ENCODE measurements at places on chromosomes 4 and X.

DNA sequence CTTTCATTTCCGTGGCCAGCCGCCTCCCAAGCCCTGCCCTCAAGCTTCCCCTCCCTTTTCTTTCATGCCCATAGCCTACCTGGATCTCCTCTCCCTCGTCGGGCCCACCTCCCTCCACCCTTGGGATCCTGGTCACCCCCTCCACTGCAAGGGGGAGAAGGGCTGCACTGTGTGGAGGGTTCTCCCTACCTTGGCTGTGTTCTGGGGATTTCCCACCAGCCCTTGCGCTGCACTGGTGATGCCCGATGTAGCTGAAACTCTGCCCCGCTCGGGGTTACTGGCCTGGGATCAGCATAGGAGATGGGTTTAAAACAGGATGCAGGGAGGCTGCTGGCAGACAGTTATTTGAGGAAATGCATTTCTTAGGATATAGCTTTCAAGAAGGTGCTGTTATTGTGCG, 128.9 kb downstream of the TBL1X start:
- DNase-seq, result no peak

GRCh38 chr4:112910109-112910736, 139.2 kb upstream of the ANK2 start:
- DNase-seq, result no peak

DNA sequence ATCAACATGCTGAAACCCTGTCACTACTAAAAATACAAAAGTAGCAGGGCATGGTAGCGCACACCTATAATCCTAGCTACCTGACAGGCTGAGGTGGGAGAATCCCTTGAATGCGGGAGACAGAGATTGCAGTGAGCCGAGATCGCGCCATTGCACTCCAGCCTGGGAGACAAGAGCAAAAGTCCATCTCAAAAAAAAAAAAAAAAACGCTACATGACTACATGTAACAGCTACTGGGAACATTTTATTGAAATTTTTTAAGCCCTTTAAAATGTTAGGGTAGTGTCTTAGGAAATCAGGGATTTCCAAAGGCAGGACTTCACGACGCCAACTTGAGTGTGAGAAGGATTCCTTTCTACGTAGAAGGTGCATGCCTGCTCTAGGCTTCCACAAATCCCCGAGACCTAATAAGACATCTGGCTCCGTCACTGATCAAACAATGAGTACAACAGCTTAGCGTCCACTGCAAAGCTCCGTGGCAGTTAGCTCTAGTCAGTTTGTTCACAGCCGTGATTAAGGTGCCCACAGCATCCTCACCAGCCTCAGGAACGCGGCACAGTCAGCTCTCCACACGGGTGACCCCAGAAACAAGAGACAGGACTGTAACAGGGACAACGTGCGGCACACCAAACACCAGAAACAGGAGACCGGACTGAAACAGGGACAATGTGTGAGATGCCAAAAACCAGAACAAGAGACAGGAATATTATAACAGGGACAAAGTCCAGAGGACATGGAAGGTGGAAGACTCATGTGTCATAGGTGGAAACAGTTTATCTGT, 33.7 kb downstream of the DHRSX start:
- DNase-seq, result no peak

DNA sequence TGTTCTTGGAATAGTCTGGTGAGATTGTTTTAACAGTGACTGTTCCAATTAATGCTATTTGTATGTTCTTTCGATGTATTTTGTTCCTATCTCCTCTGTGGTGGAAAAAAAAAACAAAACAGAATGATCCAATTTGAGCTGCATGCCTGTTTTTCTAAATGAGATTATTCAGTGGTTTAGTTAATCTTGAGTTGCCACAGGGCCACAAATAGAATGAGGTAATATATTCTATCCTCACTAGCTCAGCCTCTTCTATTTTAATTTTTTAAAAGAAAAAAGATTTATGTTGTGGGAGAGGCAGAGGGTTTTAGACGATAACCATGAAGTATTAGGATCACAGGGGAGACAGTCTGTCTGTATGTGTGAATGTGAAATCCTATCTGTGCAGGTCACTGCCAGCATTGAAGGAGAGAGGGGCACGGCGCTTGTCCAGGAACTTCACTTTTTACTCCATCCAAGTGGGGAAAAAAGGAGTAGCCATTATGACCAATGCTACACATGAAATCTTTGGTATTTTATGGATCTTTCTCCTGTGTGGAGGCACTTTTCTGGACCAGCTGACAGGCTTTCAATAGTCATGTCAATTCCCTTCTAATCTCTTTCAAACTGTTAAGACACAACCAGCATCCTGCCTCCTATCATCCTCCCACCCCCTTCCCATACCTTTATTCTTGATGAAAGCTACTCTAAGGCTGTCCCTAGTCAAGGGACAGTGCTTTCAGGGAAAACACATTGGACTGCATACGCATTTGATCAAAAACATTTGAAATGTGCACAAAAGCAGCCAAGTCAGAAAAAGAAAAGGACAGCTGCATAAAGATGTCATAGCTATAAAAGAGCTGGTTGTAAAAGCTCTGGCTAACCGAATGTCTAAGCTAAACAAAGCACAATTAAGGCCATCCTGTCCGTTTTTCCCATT, 1063.8 kb upstream of the INTU start:
- DNase-seq, result no peak

DNA sequence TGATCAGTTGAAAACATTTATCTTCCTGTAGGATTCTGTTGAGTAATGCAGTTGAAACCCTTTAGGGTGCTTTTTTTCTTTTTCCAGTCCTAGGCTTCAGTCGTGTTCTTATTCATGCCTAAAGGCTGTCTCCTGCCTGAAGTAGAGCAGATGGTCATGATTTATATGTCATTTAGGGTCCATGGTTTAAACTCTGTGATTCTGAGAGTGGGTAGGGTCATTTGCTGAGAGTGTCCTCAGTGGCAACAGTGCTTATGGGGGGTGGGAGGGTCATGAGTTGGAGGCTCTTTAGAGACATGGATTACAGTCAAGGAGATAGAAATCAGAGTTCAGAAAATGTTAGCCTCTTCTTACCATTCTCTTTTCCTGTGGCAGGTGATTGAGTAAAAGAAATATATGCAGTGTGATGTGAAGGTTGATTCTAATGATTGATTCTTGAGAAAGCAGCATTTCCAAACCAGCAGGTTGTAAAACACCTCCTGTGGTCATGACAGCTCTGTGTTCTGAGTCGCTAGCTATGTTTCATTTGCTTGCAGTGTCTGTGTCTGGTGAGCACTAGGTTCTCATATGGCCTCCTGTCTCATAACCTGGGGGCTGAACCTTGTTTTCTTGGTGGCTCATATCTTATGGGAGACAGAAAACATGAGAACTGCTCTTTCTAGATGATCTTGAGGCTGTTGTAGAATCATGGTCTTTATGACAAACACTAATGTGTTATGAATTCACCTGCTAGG, 60.4 kb downstream of the JADE1 start:
- no peak for DNase-seq

DNA sequence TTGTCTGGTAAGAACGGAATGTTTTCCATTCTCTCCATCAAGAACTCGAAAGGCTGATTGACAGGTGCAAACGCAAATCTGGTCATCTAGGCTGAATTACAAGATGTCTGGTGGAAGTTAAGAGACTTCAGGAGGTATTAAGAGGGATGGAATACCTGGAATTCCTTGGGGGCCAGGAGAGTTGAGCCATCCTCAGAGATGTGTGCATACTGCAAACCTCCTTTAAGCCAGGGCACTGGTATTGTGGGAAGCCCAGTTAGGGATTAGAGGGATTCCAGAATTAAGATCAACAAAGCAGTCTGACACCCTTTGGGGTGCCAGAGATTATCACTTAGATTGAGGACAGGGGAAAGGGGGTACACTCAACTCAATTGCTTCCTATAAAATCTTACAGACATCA, 151.4 kb downstream of the VCX3A start:
- no peak for DNase-seq

DNA sequence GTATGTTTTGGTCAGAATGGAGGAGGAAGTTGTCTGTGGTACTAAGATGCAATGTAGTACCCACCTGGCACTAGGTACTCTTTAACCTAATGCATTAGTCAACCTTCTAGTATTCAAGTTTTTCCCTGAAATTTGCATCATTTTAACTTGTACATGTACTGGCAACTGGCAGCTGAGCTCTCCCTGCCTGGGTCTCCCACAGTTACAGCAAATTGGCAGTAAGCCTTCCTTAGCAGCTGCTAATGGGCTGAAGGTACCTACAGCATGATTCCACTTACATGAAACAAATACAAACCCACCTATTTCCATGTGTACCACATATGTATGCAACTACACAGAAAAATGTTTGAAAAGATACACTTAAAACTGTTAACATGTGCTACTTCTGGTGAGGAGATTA, 8.1 kb upstream of the KLHL2 start:
- no peak for DNase-seq

- DNase-seq, result no peak
These were observed 33.5 kb upstream of the AMOT start for GRCh38 chrX:112874175-112874574.

DNA sequence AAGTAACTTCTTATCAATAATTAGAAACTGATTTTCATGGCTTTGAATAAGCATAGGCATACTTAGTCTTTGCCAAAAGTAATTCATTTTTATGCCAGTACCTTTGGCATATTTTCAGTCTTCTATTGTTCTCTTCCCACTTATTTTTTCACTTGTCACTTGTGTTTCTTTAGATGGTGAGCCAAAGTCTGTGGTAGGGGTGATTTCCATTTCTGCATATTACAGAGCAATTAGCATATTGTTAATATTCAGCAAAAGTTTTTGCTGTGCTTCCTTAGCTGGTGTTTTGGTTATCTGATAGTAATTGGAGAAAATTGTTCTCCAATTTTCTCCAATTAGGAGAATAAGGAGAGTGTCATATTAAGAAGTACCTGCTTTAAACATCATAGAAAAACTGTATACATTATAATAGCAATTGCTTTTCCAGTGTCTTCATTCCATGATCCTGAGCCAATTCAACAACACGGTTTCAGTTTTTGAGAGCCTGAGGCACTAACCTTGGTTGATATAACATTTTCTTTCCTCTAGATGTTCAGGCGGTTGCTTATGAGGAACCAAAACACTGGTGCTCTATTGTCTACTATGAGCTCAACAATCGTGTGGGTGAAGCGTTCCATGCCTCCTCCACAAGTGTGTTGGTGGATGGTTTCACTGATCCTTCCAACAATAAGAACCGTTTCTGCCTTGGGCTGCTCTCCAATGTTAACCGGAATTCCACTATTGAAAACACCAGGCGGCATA, 64.7 kb downstream of the SMAD1 start:
- no peak for DNase-seq

- DNase-seq, result no peak
These were observed 19.6 kb upstream of the IL2 start for GRCh38 chr4:122476126-122476525.

DNA sequence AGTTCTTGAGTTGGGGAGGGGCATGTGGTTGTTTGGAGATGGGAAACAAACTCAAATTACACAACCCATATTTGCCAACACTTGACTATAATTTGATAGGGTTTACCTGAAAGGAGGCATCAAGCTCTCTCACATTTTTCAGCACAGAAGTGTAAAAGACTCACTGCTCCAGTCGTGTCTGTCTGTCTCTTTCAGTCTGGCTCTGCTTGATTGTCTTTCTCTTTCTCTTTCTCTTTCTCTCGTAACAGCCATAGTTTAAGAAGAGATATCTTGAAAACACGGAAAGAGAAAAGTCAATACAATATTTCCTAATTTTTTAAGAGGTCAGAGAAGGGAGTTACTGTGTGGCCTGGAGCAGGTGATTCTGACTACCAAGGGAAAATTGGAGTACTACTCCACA, 413.6 kb upstream of the CXorf51A start:
- DNase-seq, result no peak

Data from T-helper 2 cell (primary cell).